ENCODE measurements at places on chromosomes 3 and 15.

GRCh38 chr3:180467177-180467576 lies 134.8 kb upstream of the TTC14 start:
- DNase-seq = no peak

GRCh38 chr3:29333576-29333975 lies 52.7 kb downstream of the RBMS3 start:
- DNase-seq = no peak

DNA sequence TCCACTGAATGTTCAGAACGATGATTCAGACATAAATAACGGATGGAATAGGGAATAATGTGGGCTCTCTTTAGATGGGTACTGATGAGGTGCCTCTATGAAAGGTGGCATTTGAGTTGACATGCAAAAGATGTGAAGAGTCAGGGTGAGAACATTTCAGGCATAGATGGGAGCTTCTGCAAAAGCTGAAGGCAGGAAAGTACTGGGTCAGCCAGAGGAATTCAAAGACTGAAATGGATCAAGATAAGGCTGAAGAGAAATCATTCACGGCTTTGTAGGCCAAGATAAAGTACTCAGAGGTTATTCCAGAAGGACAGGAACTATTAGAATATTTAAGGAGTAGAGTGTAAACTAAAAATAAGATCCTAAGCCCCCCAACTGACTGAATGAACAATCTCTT lies 189.6 kb upstream of the MCTP2 start:
- no peak for DNase-seq

- DNase-seq = no peak
Measured at GRCh38 chr3:115187149-115187757, 40.2 kb upstream of the ZBTB20 start.

DNA sequence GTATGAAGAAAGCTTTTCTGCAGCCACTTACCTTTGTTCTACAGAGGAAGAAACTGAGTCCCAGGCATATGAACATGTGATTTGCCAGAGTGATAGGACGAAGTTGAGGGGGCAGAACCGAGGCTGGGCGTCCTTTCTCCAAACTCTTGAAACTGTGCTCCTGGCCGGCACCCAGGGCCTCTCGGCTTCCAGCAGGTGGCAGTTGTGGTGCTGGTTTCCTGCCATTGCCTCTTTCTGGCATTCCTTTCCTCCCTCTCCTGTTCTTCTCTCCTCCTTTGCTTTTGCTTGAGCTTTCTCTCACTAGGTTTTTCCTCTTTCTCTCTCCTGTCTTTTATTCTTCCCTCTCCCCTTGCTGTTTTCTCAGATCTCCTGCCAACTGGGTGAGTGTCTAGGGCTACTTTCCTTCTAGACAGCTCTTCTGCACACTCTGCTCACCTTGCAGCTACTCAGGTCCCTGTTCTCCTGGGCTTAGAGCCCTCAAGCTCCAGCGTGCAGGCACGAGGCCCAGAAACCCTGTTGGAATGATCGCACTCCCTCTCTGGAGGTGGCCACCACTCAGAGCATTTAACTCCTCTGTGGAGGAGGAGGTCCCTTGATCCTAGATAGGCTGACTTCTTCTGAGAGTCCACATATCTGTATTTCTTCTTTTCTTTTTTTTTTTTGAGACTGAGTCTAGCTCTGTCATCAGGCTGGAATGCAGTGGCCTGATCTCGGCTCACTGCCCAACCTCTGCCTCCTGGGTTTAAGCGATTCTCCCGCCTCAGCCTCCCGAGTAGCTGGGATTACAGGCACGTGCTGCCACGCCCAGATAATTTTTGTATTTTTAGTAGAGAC lies 26.2 kb downstream of the TRAK1 start:
- no peak for DNase-seq

GRCh38 chr15:49908236-49908932 lies 210.6 kb downstream of the ATP8B4 start:
- DNase-seq = no peak

- no peak for DNase-seq
Measured at GRCh38 chr3:38314112-38314763, 32.1 kb downstream of the SLC22A14 start.

DNA sequence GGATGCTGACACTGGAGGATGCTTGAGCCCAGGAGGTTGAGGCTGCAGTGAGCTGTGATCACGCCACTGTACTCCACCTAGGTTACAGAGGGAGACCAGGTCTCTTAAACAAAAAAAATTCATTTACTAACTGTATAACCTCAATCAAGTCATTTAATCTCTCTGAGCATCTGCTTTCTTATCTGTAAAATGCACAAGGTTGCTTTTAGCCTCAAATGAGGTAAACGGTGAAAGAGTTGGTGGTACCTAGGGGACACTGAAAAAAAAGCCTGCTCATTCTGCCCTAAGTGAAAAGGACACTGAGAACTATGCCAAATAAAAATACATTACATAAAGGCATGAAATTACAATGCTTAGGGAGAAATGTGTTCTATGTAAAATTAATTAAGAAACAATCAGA lies 3.4 kb downstream of the PP2D1 start:
- DNase-seq = no peak

- no peak for DNase-seq
Measured at GRCh38 chr3:119324899-119325298, 30.7 kb downstream of the ARHGAP31 start.

- no peak for DNase-seq
Measured at GRCh38 chr15:22226034-22226790, 145.9 kb downstream of the OR4M2 start.

GRCh38 chr3:10185804-10186762 lies 21.4 kb downstream of the IRAK2 start:
- no peak for DNase-seq

- DNase-seq = no peak
Measured at GRCh38 chr3:84096188-84096587, 862.6 kb upstream of the CADM2 start.

GRCh38 chr3:194833114-194833910 lies 147.6 kb downstream of the FAM43A start:
- DNase-seq = no peak

GRCh38 chr3:67346081-67346480 lies 308.3 kb downstream of the SUCLG2 start:
- DNase-seq = no peak

GRCh38 chr3:101828691-101829436 lies 20.4 kb upstream of the NFKBIZ start:
- peak; percentile 29 for DNase-seq

DNA sequence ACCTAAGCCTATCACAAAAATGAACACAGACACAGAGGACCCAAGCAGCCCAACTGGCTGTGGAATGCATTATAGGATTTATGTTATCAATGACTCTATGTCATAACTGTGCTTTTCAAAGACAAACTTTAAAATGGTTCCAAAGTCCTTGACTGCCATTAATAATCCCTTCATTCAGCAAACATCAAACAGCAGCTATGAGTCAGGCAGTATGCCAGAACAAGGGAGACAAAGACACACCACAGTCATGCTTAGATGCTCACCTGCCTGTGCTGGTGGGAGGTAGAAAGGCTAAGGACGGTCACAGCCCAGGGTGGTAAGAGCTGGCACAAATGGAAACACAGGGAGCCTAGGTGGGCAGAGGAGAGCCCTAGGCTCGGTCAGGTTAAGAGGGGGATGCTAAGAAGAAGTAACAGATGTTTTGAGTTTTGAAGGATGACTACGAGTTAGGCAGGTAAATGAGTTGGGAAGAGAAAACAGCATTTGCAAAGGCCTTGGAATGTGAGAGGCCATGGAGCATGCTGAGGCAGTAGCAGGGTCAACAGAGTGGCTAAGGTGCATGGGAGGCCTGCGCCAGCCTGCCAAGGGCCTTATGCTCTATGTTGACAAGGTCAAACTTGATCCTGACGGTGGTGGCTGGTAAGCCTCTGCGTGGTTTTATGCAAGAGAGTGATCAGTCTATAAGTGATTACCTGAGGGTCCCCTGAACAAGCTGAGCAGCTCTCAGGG lies 23.0 kb downstream of the NMNAT3 start:
- no peak for DNase-seq

- no peak for DNase-seq
Measured at GRCh38 chr3:194272861-194273742, 78.0 kb downstream of the CPN2 start.

DNA sequence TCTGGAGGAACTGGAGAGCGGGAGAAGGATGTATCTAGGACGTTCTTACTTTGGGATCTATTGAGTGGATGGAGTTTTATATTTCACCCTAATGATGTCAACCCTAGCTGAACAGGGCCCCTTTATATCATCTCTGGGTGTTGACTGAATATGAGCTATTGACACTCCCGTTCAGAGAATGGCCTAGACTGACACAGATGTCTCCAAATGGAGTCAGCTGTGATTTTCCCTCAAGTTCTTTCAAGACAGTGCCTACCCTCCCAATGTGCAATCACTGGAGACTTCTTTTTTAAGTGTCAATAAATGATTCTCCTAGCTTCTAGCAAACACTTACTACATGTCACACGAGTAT lies 63.8 kb downstream of the FRMD4B start:
- DNase-seq = no peak

DNA sequence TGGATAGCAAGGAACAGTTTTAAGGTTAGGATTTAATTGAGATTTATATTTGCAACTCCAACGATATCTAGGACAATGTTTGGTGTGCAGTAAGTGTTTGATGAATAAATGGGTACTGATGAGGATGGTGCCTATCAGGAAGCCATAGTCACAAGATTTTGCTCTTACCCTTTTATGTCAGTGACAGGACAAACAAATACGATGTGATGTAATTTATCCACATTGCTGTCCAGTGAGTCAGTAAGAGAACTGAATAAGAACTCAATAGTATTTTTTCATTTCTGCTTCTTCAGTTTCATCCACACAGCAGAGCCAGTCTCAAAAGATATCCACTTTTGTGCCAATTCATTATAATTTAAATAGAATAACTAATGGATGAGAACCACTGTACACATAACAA lies 18.5 kb downstream of the C3orf85 start:
- no peak for DNase-seq

DNA sequence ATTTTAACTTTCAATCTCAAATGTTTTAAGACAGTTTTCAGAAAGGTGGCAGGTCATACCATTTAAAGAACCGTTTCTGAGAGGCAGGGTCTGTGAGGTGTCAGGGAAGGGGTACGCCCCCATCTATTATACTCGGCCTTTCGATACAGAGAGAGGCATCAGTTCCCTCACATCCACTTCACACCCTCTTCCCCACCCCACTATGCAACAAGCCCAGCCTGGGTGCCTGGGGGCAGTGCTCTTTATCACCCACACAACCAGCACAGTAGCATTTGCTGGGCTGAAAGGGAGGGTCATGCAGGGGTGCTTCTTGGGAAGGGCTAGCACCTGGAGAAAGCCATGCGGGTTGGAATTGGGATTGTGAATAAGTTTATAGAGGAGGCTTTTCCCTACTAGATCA lies 56.0 kb upstream of the KCNMB2 start:
- no peak for DNase-seq

GRCh38 chr15:70103880-70104626 lies 6.3 kb upstream of the TLE3 start:
- no peak for DNase-seq

- no peak for DNase-seq
Measured at GRCh38 chr15:87757084-87757483, 499.5 kb downstream of the NTRK3 start.

GRCh38 chr15:89218531-89218930 lies 2.8 kb downstream of the RLBP1 start:
- DNase-seq = no peak

DNA sequence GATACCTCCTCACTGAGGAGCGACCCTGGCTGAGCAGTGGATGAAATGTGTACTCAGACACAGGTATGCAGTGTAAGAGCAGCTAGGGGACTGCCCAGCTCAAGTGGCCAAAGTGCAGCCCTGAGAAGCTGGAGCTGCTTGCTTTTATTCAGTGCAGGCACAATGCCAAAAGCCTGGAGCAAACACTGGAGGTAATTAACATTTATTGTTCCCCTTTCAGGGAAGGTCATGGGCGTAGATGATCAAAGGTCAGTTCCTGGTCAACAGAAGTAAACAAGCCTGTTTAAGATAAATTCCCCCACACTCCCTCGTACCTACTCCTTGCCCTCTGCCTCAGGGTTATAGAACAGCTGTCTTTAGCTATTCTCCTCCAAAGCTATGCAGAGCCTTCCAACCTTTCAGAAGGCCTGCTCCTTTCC lies 17.5 kb downstream of the PLA2G4F start:
- no peak for DNase-seq

- DNase-seq = no peak
Measured at GRCh38 chr15:79919090-79919748, 22.4 kb upstream of the MTHFS start.

DNA sequence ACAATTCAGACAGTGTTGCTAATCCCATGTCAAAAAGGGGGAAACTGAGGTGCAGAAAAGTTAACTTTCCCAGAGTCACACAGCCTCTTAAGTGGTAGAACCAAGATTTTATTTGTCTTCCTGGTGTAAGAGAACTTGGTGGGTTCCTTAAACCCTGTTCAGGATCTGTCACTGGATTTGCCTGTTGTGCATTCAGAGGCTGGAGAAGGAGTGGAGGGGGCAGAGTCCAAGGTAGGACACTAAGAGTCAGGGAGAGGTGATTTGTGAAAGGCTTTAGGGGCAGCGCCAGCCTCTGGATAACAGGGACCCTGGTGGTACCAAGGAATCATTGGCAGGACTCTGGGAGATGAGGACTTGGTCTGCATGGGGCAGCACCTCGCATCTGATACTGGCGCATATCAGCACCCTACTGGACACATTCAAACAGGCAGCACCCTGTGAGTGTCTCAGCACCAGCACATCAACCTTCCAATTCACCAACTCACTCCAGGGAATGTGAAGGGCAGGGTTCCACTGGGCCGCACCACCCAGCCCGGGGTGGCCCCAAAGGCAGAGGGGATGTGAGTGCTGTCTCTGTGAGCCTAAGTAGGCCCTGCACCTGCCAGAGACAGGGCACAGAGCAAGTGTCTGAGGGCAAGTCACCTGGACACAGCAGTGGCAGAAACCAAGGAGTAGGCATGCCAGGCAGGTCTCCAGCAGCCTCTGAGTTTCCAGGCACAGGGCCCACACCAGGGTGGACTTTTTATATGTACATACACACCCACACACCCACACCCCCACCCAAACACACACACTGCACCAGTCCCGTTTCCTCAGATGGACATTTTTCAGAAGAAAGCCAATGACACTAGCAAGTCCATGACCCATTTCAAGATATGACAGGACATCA lies 71.6 kb downstream of the LIPC start:
- no peak for DNase-seq
